ENCODE measurements at places on chromosomes 11 and 22.

GRCh38 chr11:88411265-88411664 is 73.7 kb upstream of the CTSC start:
- DNase-seq = no peak

GRCh38 chr22:30027169-30027568 is 53.1 kb upstream of the HORMAD2 start:
- DNase-seq = no peak

- DNase-seq = no peak
Observed at GRCh38 chr11:17575431-17576425, 28.7 kb downstream of the OTOG start.

DNA sequence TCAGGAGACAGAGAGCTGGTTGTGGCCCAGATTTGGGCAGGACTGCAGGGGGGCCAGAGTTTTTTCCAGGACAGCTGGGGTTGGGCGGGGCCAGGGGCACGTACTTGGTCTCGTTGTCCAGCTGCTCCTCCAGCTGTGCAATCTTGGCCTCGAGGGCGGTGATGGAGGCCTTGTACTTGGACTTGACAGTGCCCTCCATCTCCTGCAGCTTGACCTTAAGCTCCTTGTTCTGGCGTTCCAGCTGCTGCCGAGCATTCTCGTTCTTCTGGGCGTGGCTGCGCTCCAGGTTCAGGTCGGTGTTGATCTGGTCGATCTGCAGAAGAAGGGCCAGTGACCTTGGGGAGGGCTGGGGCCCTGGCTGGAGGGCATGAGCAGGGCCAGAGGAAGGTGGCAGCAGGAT is 32.1 kb downstream of the APOL1 start:
- DNase-seq = no peak

DNA sequence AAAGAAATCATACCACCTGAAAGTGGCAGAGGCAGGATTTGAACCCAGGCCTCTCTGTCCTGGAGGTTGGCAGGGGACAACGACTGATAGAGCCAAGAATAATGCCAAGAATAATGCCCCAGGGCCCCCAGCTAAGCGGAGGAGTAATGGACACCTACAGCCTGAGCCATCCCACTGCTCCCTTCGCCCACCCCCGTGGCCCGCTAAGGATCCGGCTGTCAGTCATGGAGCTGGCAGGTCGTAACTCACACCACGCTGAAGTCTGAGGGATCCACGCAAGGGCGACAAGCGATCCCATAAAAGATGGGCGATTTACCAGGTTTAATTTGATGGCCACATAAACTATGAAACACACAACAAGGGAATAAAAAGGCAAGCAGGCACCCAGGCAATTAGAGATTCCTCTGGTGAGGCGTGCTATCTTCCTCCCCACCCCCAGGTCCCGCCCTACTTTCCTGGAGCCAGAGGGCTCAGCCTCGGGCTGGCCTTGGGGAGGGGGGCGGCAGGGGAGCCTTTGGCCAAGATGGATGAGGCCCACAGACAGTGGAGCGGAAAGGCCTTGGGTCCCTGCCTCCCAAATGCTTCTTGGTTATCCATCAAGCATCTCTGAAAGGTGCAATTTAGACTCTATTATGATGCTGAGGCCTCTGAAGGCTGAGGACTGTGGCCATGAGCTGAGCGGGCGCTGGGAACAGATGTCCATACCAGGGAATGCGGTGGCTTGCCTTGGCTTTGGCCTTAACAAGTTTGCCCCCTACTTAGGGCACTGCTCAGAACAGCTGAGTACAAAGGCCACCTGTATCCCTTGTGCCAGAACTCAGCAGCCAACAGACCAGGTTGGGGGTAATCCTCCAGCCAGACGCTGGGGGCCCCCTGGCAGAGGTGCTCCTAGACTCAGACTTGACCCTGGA is 55.2 kb downstream of the MACROD1 start:
- DNase-seq = no peak

DNA sequence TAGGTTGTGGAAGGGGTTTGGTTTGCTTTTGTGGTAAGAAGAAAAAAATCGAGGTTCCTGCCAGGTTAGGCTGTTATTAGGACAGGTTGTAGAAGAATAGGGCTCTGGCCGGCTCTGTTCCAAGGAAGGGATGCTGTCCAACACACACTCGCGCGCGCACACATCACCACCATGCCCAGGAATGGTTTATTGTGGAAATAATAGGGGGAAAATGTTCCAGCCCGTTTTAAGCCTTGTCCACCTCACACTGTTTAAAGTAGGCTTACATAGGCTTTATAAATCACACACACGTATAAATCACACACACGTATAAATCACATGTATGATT is 1.2 kb upstream of the ARHGAP20 start:
- no peak for DNase-seq

DNA sequence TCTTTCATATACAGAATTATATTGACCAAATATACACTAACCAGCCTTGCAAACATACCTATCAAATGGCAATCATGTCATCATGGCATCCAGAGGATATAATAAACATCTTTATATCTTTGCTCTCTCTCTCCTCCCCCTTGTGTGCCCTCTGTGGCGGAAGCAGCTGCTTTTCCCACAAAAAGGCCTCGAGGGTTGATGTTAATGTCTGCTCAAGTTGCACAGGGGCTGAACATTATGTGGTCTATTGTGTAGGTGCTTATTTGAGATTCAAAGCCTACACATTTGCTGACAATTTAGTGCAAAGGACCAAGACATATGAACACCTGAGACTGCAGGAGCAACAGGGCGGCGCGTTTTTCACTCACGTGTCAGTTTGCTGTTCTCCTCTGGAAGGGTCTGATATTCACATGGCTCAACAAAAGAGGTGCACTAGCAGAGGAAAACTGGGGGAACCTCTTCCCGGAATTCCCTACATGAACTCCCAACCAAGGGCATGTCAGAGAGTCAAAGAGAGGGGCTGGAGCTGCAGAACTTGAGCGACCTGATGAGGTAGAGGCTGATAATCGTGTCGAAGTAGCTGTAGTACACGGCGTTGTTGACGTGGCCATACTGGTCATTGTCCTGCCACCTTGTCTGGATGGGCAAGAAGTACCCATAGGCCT is 138.8 kb downstream of the RCN1 start:
- no peak for DNase-seq

GRCh38 chr11:129743112-129743815 is 72.4 kb upstream of the TMEM45B start:
- no peak for DNase-seq
